Mammary microvascular endothelial cell (primary cell): ENCODE measurements at places on chromosomes 6 and 20. TPM values are rescaled to one million over a fixed set of nuclear protein-coding genes. Genes with fewer than 3 reads are reported as not detected.

Gene ZBTB12
- total RNA-seq, result 0.53 and 0.54 TPM in 2 replicates

Gene AARS2
- total RNA-seq, result 15.9 and 16.1 TPM in 2 replicates

Gene PHACTR3
- total RNA-seq, result 0.39 TPM in 1 of 2 replicates, not detected in the other

Gene OGFRL1
- total RNA-seq, result 43.2 and 43.8 TPM in 2 replicates

Gene LZTS3
- total RNA-seq, result 4.7 and 4.8 TPM in 2 replicates

Gene RSPO4
- total RNA-seq, result not detected in 2 replicates

Gene CST4
- 0.25 TPM in 1 of 2 replicates, not detected in the other for total RNA-seq

Gene DIDO1
- 31.6 and 31.7 TPM in 2 replicates for total RNA-seq

Gene SLC22A1
- not detected in 2 replicates for total RNA-seq

Gene OR2B6
- not detected in 2 replicates for total RNA-seq

Gene MUC21
- total RNA-seq, result not detected in 2 replicates

Gene NRSN2
- 32.0 and 35.9 TPM in 2 replicates for total RNA-seq

Gene SMPDL3A
- 4.2 and 6.4 TPM in 2 replicates for total RNA-seq
